Posterior cingulate gyrus (tissue), 11 donors: ENCODE measurements at places on chromosomes 3 and 15.

DNA sequence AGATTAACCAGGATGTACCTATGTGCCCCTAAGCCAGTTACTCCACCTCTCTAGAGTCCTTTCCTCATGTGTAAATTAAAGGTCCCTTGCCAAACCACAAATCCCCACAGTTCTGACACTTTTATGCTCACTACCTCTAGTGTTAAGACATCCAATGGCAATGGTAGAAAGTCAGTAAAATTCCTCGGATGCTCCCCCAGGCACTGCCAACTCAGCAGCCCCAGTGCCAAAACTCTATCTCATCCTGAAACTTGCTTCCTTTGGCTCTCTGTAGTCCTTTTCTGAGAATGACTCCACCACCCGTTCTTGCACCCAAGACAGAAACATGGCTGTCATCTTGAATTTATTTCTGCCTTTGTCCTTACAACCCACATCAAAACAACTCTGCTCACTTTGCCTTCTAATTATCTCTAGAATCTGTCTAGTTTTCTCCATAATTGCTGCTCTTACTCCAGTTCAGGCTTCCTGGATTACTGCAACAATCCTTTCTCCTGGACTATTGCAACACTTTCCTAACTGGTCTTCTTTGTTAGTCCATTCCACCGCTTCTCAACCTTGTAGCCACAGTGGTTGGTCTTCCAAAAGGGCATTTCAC lies 41.6 kb downstream of the MB21D2 start:
- no peak for DNase-seq

- DNase-seq: peak; percentile 24
These were observed 101.8 kb downstream of the BDH1 start for GRCh38 chr3:197454014-197454413.

- no peak for DNase-seq
These were observed 208.0 kb upstream of the EOMES start for GRCh38 chr3:27930052-27930602.

DNA sequence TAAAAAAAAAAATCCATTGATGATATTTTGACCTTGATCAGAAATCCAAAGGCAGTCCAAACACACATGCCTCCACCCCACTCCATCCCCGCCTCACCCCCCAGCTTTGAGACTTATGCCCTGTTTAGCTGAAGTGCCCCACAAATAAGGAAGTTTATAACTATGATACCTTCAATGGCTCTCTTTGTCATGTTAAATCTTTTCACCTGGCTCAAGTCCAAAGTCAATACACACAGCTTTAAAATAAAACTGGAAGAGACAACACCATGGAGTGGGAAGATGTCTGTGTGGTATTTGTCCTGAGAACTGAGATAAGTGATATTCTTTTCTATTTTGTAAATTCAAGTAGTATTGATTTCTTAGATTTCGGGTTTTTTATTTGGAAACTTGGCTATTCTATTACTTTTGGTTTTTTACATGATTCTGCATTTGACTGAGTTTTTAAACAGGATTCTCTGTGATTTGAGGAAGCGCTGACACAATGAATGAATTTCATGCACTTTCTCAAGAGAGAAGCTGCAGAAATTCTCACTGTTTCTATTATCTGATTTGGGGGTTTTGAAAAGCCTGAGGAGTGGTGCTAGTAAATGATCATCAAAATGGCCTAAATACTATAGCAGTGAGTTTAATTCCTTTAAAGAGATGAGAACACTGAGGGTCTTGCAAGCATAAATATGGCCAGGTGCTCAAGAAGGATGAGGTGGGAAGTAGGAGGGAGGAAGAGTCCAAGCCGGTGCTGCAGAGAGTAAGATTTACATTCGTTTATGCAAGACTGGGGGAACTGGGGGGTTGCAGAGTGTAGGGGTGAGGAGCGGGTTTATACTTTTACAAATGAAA lies 5.2 kb downstream of the FOXB1 start:
- DNase-seq: no peak

DNA sequence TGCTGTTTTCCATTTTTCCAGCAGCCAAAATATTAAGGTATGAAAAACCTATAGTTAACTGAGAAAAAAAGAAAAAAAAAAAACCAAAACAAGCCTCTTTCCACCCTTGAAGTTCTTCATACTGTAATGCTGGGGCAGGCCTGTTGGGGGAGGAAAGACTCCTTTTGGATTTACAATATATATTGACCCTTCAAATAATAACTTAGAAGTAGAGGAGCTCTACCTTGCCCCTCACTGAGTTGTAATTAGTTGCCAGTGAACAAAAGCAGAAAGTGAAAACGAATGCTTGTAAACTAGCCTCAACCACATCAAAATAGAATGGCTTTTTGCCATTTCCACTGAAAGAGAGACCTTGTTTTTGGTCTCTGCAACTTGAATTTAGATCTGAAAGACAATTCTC lies 326.6 kb downstream of the NR2F2 start:
- DNase-seq: no peak

DNA sequence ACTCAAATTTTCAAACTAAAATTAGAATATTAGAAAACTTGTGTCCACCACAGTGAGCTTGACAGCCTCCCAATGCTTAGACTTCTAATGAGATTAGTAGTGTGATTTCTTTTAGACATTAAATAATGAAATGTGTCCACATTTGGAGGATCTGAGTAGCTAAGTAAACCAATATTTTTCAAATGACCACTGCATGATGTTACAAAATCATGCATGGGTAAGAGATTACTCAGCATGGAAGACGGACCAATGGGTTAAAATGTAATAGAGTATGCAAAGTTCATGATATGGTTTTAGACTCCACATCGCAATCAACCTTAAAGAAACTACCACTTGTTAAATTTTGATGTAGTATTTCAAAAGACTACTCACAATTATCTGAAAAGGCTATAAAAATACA lies 130.6 kb downstream of the IMPG2 start:
- no peak for DNase-seq

GRCh38 chr15:40287968-40288367 lies 5.1 kb upstream of the ANKRD63 start:
- peak; percentile 33 for DNase-seq

DNA sequence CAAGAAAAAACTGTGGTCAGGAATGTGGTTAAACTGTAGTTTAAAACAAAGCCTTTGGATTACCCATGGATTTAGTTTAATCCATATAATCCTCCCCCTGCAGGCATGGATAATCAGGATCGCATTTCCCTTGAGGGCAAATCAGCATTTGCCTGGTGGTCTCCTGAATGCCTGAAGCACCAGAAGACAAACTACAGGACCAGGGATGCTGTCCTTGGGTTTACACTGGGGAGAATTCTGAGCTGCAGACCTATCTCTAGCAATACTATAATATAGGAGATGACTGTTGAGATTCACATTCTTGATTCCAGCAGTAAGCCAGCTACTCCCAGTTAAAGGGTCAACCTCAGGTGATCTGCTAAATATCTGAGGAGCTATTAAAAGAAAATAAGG lies 10.6 kb downstream of the PIK3CB start:
- no peak for DNase-seq

DNA sequence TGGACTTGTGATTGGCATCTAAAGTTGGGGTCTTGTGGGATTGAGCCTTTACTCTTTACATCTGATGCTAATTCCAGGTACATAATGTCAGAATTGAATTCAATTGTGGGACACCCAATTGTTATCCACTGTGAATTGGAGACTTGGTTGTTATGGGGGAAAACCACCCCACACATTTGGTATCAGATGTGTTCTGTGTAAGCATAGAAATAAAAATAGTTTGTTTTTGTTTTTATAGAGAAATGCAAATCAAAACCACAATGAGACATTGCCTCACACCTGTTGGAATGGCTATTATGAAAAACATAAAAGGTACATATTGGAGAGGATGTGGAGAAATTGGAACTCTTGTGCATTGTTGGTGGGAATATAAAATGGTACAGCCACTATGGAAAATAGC lies 58.5 kb downstream of the CPA3 start:
- DNase-seq: no peak
